T-helper 2 cell treated with Interferon-gamma antibody and Interleukin-4, amounts not matched to agents 5 μg/mL and 100 μg/mL, for 36 hours (primary cell): ENCODE measurements at places on chromosomes 1 and 21.
A peak's percentile ranks its signal among the peaks of the same experiment; 100 is the strongest.

- DNase-seq = no peak
Measured at GRCh38 chr1:208418667-208419066, 174.5 kb upstream of the PLXNA2 start.

- no peak for DNase-seq
Measured at GRCh38 chr1:226337276-226337875, 28.4 kb upstream of the LIN9 start.

DNA sequence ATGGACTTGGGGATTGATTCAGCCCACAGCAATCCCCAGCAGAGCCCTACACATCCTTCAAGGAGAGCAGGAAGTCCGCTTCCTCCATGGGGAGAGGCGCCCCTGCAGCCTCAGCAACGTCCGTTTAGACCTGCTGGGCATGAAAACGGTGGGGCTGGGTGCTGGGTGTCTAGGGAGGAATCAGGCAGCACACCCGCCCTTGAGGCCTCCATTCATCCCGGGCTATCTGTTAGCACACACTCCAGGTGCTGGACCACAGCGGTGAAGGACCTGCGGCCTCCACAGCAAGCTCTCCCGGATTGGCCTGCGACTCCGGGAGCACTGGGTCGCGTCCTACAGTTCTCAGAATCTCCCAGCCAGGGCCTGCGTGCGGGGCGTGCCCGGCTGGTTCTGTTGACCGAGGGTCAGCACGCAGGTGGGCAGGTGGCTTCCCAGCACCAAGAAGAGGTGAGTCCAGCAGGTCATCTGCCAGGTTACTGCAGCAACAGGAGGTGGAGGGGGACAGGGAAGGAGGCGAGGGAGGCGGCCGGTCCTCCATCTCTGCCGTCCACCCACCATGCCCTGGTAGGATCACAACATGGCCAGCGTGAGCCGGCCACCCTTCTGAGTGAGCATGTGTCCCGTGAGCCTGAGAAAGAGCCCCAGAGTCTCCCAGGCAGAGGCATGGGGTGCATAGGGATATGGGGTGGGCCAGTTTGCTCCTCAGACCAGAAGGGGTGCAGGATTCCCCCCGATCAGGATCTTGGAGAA is 96.6 kb downstream of the RIPK4 start:
- no peak for DNase-seq

- no peak for DNase-seq
Measured at GRCh38 chr1:22317231-22317919, 134.3 kb upstream of the ZBTB40 start.

DNA sequence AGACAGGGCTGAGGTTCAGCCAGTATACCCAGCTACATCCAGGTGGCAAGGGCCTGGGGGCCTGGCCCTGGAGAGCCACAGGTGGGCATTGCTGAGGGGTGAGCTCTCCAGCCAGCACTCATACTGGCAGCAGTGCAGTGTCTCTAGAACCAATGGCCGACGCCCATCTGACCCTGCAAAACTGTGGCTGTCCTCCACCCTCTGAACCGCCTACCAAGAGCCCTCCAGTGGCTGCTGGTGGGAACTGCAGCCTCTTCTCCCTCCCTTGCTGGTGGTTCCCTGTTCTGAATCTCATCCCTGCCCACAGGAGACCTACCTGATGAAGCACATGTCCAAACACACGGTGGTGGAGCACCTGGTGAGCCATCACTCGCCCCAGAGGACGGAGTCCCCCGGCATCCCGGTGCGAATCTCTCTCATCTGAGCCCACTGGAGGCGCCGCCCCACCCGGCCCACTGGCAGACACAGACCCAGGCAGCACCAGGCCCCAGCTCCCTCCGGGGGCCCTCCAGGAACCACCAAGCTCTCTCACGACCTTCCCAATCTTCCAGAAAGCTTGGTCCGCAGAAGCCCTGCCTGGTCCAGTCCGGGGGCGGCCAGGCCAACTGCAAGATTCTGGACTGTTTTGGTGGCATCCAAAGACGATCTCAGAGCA is 22.1 kb downstream of the A3GALT2 start:
- peak; percentile 42 for DNase-seq

DNA sequence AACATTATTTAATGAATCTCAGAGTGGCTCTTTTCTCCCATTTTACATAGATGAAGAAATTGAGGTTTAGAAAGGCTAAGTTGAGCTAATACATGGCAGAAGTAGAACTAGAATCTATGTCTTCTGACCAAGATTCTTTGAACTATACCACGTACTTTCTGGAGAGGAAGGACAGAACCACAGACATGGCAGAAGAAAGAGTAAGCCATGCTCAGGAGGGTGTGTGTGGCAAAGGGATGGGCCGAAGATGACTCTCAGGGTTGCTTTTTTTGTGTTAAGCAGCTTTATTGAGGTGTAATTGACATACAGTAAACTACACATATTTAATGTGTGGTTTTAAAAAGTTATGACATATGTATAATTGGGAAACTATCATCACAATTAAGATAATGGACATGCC is 69.5 kb downstream of the PEX14 start:
- no peak for DNase-seq

GRCh38 chr1:115113766-115114165 is 24.5 kb upstream of the TSPAN2 start:
- no peak for DNase-seq

DNA sequence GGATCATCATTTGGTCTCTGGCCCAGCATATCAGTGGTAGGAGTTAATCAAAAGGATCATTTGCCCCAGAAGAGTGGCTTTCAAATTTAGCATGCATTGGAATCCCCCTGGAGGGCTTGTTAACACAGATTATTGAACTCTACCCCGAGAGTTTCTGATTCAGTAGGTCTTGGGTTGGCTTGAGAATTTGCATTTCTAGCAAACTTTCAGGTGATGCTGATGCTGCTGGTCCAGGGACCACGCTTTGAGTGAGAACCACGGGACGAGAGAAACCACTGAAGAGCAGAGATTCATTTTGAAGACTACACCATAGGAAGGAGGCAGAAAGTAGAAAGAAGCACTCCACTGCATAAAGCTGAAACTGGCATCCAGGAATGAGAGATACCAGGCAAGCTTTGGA is 81.3 kb upstream of the DUSP10 start:
- no peak for DNase-seq
